Activated CD4-positive, alpha-beta T cell treated with anti-CD3 and anti-CD28 coated beads, Interleukin-2, amount 10 ng/mL, durations not matched to agents 7 days and 5 days (primary cell): ENCODE measurements at places on chromosomes 1 and 21.

- no peak overlapping the region for H3K4me3 ChIP-seq
- H3K4me1 ChIP-seq = peaks cover 26% of the 10 kb centered on the region
- DNase-seq = peak; percentile 74
Measured at GRCh38 chr1:32215629-32216480, 6.3 kb downstream of the TMEM234 start.

DNA sequence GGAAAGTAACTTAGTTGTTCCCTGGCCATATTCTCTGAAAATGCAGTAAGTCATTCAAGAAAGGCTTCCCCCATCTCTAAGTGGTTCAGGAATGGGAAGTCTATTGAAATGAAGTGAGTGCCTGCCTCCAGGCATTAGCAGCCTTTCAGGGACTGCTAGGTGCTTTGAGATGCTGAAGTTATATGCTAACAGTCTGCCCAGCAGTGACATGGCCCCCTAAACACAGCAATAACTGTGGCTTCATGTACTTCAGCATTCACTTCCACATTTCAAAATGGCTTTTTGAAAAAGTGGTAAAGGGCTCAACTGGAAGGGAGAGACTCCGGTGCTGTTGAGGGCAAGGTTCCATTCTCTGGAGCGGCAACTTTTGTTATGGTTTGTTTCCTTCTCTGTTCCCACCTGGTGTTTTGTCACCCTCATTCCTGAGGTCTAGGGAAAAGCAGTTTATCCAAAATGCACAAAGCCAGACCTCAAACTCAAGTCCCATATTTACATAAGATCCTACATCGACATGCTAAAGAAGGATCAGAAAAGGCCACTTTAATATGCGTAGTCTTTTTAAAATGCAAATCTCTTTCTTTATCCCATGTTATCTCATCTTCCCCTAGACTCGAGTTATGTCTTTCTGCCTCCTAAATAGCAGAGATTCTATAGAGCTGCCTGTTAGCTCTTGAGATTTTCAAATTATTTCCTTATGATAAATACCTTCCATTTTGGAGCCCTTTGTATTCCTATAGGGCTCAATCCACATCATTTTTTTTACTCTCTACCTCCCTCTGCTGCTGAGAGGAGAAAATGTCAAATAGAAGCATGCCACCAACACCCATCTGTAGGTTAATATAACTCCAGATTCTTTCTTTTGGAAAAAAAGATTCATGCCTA lies 34.2 kb upstream of the LRRC8C start:
- no peaks in the 10 kb centered on the region for H3K27me3 ChIP-seq
- DNase-seq = peak; percentile 29
- peaks cover 34% of the 10 kb centered on the region for H3K36me3 ChIP-seq
- no peak overlapping the region for H3K4me3 ChIP-seq

DNA sequence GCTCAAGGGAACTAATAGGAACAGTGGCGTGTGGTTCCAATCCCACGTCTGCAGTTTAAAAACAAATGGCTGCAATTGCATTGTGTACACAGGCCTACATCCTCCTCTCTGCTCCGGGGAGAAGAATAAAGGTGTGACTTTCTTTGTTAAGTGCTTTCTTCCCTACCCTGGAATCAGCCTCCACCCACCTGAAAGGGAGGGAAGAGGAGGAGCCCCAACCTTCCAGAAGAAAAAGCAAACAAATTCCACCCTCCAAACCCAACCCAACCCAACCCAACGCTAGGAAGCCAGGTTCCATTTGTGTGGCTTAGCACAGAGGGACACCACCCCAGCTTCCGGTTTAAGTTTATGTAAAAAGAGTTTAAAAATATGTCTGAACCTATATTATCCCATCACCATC lies 11.8 kb upstream of the BACE2 start:
- no peaks in the 10 kb centered on the region for H3K36me3 ChIP-seq
- H3K4me3 ChIP-seq = no peak overlapping the region
- DNase-seq = no peak
- H3K27me3 ChIP-seq = no peaks in the 10 kb centered on the region
- H3K27ac ChIP-seq = no peak overlapping the region

GRCh38 chr1:220207411-220207810 lies 64.8 kb downstream of the RAB3GAP2 start:
- DNase-seq = no peak
- H3K4me1 ChIP-seq = no peaks in the 10 kb centered on the region
- H3K4me3 ChIP-seq = no peak overlapping the region
- H3K27me3 ChIP-seq = no peaks in the 10 kb centered on the region
- H3K36me3 ChIP-seq = peaks cover 59% of the 10 kb centered on the region

GRCh38 chr21:32604464-32604863 lies 7.7 kb downstream of the CFAP298 start:
- no peak for DNase-seq
- no peak overlapping the region for H3K4me3 ChIP-seq
- no peak overlapping the region for H3K27ac ChIP-seq
- peaks cover 35% of the 10 kb centered on the region for H3K36me3 ChIP-seq
- H3K27me3 ChIP-seq = no peaks in the 10 kb centered on the region

DNA sequence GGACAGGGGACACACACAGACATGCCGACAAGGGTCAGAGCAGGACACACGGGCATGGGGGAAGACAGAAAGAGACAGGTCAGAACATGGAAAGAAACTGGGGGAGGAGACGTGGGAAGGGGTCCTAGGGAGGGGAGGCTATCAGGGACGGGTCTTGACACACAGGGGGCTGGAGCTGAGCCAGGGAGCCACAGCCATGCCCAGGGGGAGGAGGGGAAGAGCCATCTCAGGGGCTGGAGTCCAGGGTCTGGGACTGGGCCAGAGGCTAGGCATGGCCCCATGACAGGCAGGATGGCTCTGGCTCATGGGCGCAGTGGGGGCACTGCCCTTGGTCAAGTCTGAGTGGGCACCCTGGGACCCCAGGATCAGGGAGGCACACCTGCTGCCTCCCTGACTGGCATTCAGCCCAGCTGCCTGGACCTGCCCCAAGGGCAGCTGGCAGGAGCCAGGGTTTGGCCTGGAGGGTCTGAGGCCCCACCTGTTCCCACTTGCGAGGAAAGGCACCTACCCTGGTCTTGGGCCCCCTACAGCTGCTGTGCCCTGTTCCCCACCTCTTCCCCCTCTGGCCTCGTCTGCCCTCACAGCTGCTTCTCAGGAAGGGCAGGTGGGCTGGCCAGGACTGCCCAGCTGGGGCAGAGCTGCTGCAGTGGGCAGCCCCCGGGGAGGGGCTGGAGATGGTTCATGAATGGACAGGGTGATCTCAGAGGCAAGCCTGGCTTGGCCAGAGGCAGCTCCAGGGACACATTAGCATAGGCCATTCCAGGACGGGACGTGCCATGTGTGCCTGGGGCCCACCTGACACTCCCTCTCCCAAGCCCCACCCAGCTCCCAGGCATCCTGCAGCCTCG lies 42.9 kb downstream of the HSPG2 start:
- no peak for DNase-seq
- no peaks in the 10 kb centered on the region for H3K27me3 ChIP-seq
- H3K4me1 ChIP-seq = no peaks in the 10 kb centered on the region
- H3K27ac ChIP-seq = no peak overlapping the region

DNA sequence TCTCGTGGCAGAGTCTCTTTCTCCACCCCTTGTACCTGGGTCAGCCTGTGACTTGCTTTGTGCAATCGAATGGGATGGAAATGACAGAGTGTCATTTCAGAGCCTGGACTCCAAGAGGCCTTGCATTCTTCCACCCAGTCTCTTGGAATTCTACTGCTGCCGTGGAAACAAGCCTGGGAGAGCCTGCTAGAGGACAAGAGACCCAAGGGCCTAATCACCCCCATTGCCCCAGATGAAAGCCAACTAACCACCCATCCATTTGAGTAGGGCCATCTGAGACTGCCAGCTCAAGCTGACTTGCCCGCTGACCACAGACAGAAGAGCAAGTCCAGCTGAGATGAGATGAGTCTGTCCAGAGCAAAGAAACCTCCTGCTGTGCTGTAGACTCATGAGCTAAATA lies 201.6 kb downstream of the PTPRU start:
- H3K27ac ChIP-seq = no peak overlapping the region
- H3K4me1 ChIP-seq = no peaks in the 10 kb centered on the region
- peaks cover 20% of the 10 kb centered on the region for H3K27me3 ChIP-seq
- H3K36me3 ChIP-seq = no peaks in the 10 kb centered on the region
- no peak for DNase-seq

- DNase-seq = no peak
- H3K4me3 ChIP-seq = no peak overlapping the region
- H3K27ac ChIP-seq = no peak overlapping the region
- peaks cover 10% of the 10 kb centered on the region for H3K27me3 ChIP-seq
Measured at GRCh38 chr1:208213786-208214185, 30.4 kb downstream of the PLXNA2 start.

DNA sequence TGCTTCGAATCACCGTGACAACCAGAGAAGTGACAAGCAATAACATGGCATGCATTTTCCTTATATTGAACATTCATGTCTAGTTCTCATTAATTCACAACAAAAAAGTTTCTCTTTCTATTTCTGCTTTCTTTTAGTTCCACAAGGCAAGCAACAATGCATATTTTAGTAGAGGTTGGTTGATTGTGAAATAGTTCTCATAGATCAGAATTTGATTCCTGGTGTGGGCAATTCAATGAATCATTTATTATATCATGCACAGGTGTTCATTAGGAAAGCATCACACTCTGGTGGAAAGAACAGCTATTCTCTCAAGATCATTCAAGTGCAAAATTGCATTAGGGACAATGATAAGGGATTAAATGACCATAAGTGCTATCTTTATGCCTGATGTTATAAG lies 980.9 kb downstream of the BRINP3 start:
- H3K4me1 ChIP-seq = no peaks in the 10 kb centered on the region
- no peaks in the 10 kb centered on the region for H3K36me3 ChIP-seq
- no peak overlapping the region for H3K4me3 ChIP-seq
- H3K27me3 ChIP-seq = no peaks in the 10 kb centered on the region
- DNase-seq = no peak

DNA sequence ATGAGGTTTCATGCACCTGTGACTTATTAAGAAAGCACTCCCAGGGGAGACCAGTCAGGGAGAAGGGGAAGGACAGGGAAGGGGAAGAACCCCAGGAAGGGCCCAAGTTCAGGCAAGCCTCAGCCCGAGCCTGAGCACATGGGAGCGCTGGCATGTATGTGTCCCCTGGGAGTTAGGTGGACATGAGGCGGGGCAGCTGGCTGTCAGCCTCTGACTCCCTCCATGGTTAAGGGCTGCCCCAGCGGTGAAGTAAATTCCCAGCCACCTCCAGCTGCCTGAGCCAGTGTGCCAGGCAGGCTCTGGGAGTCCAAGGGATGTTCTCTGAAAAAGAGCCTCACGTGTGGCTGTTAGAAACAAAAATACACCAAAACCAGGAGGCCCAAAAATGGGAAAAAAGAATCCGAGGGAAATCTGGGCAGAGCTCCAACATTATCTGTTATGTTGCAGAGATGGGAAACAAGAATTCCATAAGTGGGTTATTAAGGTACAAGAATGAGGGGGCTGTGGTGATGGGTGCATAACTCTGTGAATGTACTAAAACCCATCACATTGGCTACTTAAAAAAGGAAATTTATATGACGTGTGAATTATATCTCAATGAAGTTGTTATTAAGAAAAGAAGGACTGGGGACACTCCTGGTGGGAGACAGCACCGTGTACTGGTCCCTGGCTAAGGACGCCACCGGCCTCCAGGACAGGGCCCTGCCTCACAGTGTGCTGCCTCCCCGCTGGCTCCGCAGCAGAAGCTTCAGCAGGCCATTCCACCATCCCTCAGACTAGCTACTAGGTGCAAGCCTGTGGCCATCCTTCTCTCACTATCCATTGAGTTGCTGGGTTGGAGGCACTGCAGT lies 18.7 kb downstream of the DMRTB1 start:
- H3K4me3 ChIP-seq = no peak overlapping the region
- no peaks in the 10 kb centered on the region for H3K36me3 ChIP-seq
- no peak overlapping the region for H3K27ac ChIP-seq
- DNase-seq = no peak

DNA sequence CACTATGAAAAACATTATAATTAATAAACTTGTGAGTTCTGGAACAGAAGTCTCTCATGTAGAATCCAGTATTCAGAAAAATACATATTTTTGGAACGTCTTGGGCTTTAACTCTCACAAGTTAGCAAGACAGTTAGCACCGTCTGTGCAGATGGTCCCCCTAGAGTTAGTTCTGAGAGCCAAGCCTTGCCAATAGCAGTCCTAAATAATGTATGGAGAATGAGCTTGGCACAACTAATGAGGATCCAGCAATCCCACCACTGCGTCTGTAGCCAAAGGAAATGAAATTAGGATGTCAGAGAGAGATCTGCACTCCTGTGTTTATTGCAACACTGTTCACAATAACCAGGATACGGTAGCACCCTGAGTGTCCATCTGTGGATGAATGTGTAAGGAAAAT lies 54.6 kb upstream of the VAMP3 start:
- DNase-seq = no peak
- peaks cover 21% of the 10 kb centered on the region for H3K27me3 ChIP-seq
- no peak overlapping the region for H3K4me3 ChIP-seq
- H3K27ac ChIP-seq = no peak overlapping the region
- H3K36me3 ChIP-seq = no peaks in the 10 kb centered on the region

GRCh38 chr1:44012941-44013609 lies 18.2 kb downstream of the SLC6A9 start:
- no peak overlapping the region for H3K27ac ChIP-seq
- no peaks in the 10 kb centered on the region for H3K36me3 ChIP-seq
- H3K27me3 ChIP-seq = no peaks in the 10 kb centered on the region
- H3K4me1 ChIP-seq = peaks cover 13% of the 10 kb centered on the region
- DNase-seq = no peak

DNA sequence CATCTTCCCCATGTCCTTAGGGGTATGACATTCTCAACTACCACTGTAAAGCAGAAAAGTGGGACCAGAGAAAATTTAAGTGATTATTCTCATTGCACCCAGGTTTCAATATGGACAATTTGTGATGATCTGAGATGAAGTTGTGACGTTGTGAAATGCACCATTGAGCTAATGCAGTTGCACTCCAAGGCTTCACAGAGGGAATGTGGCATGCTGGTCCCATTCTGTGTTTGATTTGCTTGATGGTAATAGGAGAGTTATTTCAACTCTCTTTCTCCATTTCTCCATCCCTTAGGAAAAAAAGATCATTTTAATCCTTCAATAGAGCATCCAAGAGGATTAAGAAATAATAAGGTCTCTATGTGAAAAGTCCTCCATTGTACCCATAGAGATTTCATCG lies 136.6 kb downstream of the SLC30A10 start:
- H3K4me1 ChIP-seq = no peaks in the 10 kb centered on the region
- no peaks in the 10 kb centered on the region for H3K36me3 ChIP-seq
- H3K4me3 ChIP-seq = no peak overlapping the region
- no peaks in the 10 kb centered on the region for H3K27me3 ChIP-seq

DNA sequence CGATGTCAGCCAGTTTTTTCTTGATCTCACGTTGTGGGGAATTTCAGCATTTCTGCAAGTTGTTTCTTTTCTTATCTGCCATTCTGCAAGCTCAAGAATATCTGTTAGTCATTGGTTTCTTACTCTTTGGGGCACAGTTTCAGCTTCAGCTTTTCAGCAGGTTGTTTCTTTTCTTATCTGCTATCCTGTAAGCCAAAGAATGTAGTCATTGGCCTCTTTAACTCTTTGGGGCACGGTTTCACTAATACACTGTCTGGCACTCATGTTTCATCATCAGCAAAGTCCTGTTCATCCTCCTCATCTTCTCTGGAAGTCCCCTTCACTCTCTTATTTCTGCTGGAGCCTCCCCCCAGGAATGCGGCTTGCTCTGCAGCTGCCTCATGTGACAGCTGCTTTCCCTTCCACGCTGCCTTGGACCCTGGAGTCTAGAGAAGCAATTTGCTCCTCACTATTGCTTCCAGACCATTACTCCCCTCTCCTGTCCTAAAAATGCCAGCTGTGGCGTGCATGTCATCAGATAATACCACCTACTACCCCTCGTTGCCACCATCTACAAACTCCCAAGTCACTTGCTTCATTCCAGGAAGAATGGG lies 67.0 kb upstream of the CACNA1E start:
- no peak overlapping the region for H3K4me3 ChIP-seq
- no peak for DNase-seq
- H3K27me3 ChIP-seq = no peaks in the 10 kb centered on the region
- no peaks in the 10 kb centered on the region for H3K4me1 ChIP-seq
- no peak overlapping the region for H3K27ac ChIP-seq
